ENCODE measurements at places on chromosomes 12 and 14. TPM values are rescaled to one million over a fixed set of nuclear protein-coding genes. Genes with fewer than 3 reads are reported as not detected.

Gene LGR5
- not detected for total RNA-seq

Gene ACADS
- total RNA-seq = 14.2 TPM

Gene SDSL
- total RNA-seq = 26.6 TPM

Gene TGM1
- 7.5 TPM for total RNA-seq

Gene ESRRB
- total RNA-seq = not detected

Gene KRT3
- total RNA-seq = 0.24 TPM

Gene CMTM5
- total RNA-seq = not detected

Gene FGD6
- total RNA-seq = 18.1 TPM

Gene RNASE2
- not detected for total RNA-seq

Gene FAM186B
- total RNA-seq = 1.7 TPM

Gene AKAP5
- total RNA-seq = 0.60 TPM

Gene PTPRQ
- total RNA-seq = not detected

Gene CCDC196
- not detected for total RNA-seq

Gene AQP2
- total RNA-seq = not detected

Gene CDK2
- 93.8 TPM for total RNA-seq

Gene TNFAIP2
- total RNA-seq = 291 TPM

Gene ACVR1B
- 13.4 TPM for total RNA-seq

Gene ATXN3
- 5.9 TPM for total RNA-seq

Gene CCND2
- 0.09 TPM for total RNA-seq

Gene RBMS2
- total RNA-seq = 44.7 TPM

Gene KCNA5
- total RNA-seq = not detected

Gene FSCB
- total RNA-seq = not detected

Gene C14orf132
- total RNA-seq = not detected

Gene OTOGL
- not detected for total RNA-seq

Gene ETFRF1
- 11.6 TPM for total RNA-seq

Gene CYP27B1
- 1.8 TPM for total RNA-seq

Gene TMEM179
- total RNA-seq = not detected

Gene TAS2R50
- 2.3 TPM for total RNA-seq

Gene RABGGTA
- total RNA-seq = 25.2 TPM

Gene NGB
- not detected for total RNA-seq

Gene SIX4
- total RNA-seq = 35.7 TPM

Gene RPS6KL1
- total RNA-seq = 3.4 TPM

Gene MNAT1
- 79.7 TPM for total RNA-seq

Gene HAL
- 1.3 TPM for total RNA-seq

Gene ANKRD33
- total RNA-seq = not detected

Gene RAPGEF3
- 5.7 TPM for total RNA-seq

Gene GALNT6
- 73.0 TPM for total RNA-seq

Gene SMIM41
- not detected for total RNA-seq

Gene KLRC2
- total RNA-seq = not detected

Gene ASIC1
- total RNA-seq = 3.5 TPM

Gene TAS2R9
- total RNA-seq = not detected

Gene EML1
- 2.4 TPM for total RNA-seq

Gene LYZ
- not detected for total RNA-seq

Gene IKZF4
- total RNA-seq = 9.6 TPM

Gene GUCY2C
- total RNA-seq = not detected

Gene IL26
- total RNA-seq = not detected

Gene KIF5A
- total RNA-seq = not detected

Gene SERPINA4
- total RNA-seq = not detected

All from PC-9 (cell line).